ENCODE measurements at places on chromosomes 12 and 14.

GRCh38 chr12:62436164-62436503 lies 30.5 kb upstream of the MON2 start:
- H3K27me3 ChIP-seq: peaks cover 32% of the 10 kb centered on the region
- peaks cover 2% of the 10 kb centered on the region for H3K36me3 ChIP-seq
- peaks cover 14% of the 10 kb centered on the region for H3K4me1 ChIP-seq

GRCh38 chr12:110171636-110172035 lies 47.5 kb downstream of the IFT81 start:
- H3K4me1 ChIP-seq: no peaks in the 10 kb centered on the region
- no peaks in the 10 kb centered on the region for H3K36me3 ChIP-seq
- H3K27me3 ChIP-seq: no peaks in the 10 kb centered on the region

DNA sequence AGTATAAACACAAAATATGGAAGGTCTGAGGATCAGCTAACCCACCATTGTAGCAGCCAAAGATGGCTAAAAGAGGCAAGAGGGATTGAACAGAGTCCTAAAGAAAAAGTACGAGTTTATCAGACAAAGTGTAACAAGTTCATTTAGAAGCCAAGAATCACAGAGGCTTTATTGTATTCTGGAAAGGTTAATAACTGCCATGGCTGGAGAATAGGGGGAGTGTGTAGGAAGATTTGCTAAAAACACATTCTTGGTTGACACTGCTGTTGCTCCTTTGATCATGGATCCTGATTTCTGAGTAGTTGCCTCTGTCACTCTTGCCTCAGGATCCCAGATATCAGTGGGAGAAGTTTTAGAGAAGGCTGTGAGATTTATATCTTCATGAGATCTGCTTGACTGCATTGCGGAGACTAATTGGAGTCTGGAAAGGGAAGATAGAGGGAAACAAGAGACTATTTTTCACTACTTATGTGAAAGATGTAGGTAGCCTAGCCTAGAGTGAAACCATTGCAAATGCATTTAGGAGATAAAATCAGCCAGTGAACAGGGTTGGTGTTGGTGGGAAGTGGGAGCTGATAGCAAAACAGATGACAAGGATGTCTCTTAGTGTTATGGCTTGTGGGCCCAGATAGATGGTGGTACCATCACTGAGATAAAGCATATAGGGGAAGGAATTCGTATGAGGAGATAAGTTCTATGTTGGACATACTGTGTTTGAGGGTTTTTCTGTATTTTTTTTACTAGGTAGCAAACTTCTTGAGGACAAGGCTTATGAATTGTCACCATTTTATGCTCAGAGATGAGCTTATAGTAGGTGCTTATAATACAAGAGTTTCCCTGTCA lies 402.9 kb upstream of the PDE3A start:
- H3K27me3 ChIP-seq: no peaks in the 10 kb centered on the region
- no peak overlapping the region for H3K27ac ChIP-seq
- H3K4me3 ChIP-seq: no peak overlapping the region

DNA sequence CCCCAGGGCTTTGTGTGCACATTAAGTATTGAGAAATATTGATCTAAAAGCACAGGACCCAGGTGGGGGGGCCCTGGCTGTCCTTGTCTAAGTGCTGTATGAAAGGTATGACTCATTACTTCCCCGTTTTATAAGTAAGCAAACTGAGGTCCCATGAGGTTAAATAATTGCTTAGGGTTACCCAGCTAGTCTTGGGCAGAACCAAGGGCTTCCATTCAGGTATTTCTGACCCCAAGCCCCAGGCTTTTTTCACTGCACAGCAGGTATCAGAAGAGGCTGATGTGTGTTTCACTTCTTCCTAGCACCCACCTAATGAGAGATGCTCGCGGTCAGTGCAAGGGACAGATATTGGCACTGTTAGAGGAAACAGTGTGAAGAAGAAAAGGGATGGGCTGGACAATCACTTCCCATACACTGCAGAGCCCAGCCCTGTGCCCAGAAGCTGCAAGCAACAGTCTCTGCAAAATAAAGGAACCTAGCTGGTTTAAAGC lies 4.7 kb upstream of the TC2N start:
- peak overlapping the region; percentile 45 for H3K27ac ChIP-seq
- peak overlapping the region; percentile 80 for H3K4me3 ChIP-seq
- no peak for DNase-seq
- no peaks in the 10 kb centered on the region for H3K27me3 ChIP-seq
- H3K36me3 ChIP-seq: no peaks in the 10 kb centered on the region

DNA sequence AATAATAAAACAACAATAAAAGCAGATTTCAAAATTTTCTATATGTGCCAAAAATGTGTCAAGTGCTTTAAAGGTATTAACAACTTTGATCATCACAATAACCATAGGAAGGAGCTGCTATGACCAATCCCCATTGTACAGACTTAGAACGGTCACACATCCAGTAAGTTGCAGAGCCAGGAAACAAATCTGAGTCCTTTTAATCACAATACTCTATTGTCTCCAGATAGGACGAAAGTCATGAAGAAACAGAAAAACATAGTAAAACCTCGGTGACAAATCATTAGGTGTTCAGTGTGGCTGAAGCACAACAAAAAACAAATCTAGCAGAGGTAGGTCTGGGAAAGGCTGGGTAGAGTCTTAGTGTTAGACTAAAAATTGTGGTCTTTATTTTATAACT lies 178.8 kb downstream of the GRIP1 start:
- H3K4me1 ChIP-seq: no peaks in the 10 kb centered on the region
- no peak overlapping the region for H3K4me3 ChIP-seq
- peaks cover 19% of the 10 kb centered on the region for H3K27me3 ChIP-seq
- no peaks in the 10 kb centered on the region for H3K36me3 ChIP-seq
- no peak for DNase-seq
- no peak overlapping the region for H3K27ac ChIP-seq

GRCh38 chr14:63677891-63678379 lies 36.3 kb upstream of the WDR89 start:
- DNase-seq: no peak
- no peak overlapping the region for H3K27ac ChIP-seq
- H3K4me3 ChIP-seq: no peak overlapping the region
- H3K36me3 ChIP-seq: no peaks in the 10 kb centered on the region
- no peaks in the 10 kb centered on the region for H3K27me3 ChIP-seq
- H3K4me1 ChIP-seq: no peaks in the 10 kb centered on the region

DNA sequence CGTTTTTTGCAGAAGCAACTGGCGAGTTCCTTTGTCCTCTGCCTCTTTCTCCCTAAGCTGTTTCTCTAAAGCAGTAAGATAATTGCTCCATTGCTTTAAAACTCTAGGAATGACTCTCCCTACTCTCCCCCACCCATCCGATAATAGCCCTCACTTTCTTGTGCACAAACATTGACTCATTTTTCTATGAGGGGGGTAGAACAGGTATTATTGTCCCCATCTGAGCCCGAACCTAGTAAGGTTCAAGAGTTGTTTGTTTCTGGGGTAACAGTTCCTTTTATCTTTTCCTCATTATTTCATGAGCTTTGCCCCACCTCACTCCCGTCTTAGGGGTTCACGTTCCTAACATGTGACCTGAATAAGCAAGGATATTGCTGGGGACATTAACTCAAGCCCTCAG lies 190.6 kb downstream of the EMP1 start:
- H3K4me3 ChIP-seq: no peak overlapping the region
- no peak overlapping the region for H3K27ac ChIP-seq
- DNase-seq: no peak

- no peak for DNase-seq
- H3K4me3 ChIP-seq: peak overlapping the region; percentile 80
- peaks cover 43% of the 10 kb centered on the region for H3K4me1 ChIP-seq
- no peaks in the 10 kb centered on the region for H3K27me3 ChIP-seq
- peak overlapping the region; percentile 96 for H3K27ac ChIP-seq
- H3K36me3 ChIP-seq: peaks cover 9% of the 10 kb centered on the region
Measured at GRCh38 chr12:45669093-45669492, 60.4 kb upstream of the ARID2 start.

DNA sequence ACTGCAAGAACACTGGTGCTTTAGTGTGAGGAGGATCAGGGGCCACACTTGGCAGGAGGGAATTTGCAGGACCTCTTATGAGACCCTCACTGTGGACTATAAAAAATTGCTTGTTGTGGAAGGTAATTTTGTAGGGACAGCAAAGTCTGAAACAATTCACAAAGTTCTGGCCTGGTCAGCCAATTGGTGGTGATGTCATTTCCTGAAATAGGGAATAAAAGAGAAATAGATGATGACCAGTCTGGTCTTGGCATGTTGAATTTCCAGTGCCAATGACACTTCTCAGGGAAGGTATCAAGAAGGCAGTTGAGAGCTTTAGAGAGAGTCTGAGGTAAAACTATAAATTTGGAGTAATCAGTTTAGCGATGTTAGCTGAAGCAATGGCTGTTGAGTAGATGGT lies 129.3 kb upstream of the LMNTD1 start:
- DNase-seq: no peak
- H3K27ac ChIP-seq: no peak overlapping the region
- H3K27me3 ChIP-seq: peaks cover 6% of the 10 kb centered on the region
- H3K36me3 ChIP-seq: no peaks in the 10 kb centered on the region
- no peak overlapping the region for H3K4me3 ChIP-seq

All from natural killer cell treated with Interleukin-12 subunit alpha and Interleukin-12 subunit beta and Interleukin-15 and Interleukin-18, amount 100 ng/mL, for 72 hours (primary cell).